ENCODE measurements at places on chromosomes 5 and 9.

DNA sequence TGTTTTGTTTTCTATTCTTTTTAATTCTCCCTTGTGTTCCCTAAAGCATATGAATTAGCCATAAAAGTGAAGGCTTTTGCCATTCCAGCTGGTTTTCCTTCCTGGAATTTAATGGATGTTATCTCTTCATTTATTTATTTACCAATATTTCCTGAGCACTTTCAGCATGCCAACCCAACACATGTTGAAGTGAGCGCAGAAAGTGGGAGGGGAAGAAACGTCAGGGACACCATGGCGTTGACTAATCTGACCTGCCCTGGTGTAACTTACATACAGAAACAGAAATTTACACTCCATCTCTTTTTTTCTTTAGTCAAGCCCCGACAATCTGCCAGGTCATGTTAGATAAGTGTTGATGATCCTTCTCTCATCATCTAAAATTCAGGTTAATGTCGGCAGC, 247.5 kb downstream of the PCSK5 start:
- no peaks in the 10 kb centered on the region for H3K4me1 ChIP-seq
- DNase-seq, result no peak
- H3K4me3 ChIP-seq, result no peak overlapping the region
- H3K27me3 ChIP-seq, result no peaks in the 10 kb centered on the region
- H3K27ac ChIP-seq, result no peak overlapping the region

DNA sequence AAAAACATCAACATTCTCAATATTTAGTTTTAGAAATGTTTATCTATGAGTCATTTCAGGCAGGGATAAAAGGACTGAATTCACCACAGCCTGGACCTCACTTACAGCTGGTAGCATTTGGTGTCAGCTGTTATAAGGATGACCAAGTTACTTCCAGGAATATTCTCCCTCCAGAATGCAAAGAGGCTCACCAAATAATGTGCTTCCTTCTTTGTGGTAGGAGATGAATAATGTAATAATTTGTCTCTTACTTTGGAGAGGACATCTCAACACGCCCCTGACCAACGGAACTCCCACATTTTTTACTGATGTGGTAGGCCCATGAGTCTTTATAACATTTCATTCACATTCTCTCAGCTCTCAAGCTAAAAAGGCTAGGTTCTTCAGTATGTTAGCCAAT, 825.9 kb upstream of the GRAMD2B start:
- no peak overlapping the region for H3K27ac ChIP-seq
- no peaks in the 10 kb centered on the region for H3K4me1 ChIP-seq

DNA sequence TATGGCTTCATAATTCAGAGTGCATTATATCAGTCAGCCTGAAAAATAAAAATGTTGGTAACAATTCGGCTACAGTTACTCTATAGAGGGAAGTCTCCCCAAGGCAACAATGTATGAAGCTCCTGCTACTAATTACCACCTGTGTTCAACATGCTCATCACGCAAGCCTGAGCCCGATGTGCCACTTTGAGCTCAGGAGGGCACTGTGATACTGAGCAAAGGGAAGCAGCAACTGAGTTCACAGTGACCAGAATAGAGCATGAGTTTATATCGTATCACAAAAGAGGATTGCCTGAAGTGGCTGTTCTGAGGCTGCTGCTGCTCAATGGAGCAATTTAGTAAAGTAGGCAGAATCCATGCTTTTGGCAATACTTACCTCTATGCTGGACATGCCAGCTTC, 202.0 kb upstream of the HAPLN1 start:
- no peaks in the 10 kb centered on the region for H3K27me3 ChIP-seq
- H3K4me1 ChIP-seq, result no peaks in the 10 kb centered on the region
- H3K27ac ChIP-seq, result no peak overlapping the region
- no peaks in the 10 kb centered on the region for H3K36me3 ChIP-seq

GRCh38 chr9:79489261-79490000, 82.3 kb upstream of the TLE4 start:
- no peaks in the 10 kb centered on the region for H3K4me1 ChIP-seq
- no peak for DNase-seq
- no peak overlapping the region for H3K27ac ChIP-seq
- H3K4me3 ChIP-seq, result no peak overlapping the region
- no peaks in the 10 kb centered on the region for H3K36me3 ChIP-seq

- H3K27me3 ChIP-seq, result no peaks in the 10 kb centered on the region
- no peaks in the 10 kb centered on the region for H3K36me3 ChIP-seq
- no peak overlapping the region for H3K27ac ChIP-seq
- no peaks in the 10 kb centered on the region for H3K4me1 ChIP-seq
- no peak overlapping the region for H3K4me3 ChIP-seq
- no peak for DNase-seq
Measured at GRCh38 chr9:81599837-81600236, 89.5 kb downstream of the TLE1 start.

GRCh38 chr9:90803860-90804593, 2.4 kb downstream of the SYK start:
- no peaks in the 10 kb centered on the region for H3K4me1 ChIP-seq
- H3K36me3 ChIP-seq, result no peaks in the 10 kb centered on the region
- no peak overlapping the region for H3K4me3 ChIP-seq
- DNase-seq, result no peak
- no peak overlapping the region for H3K27ac ChIP-seq
- H3K27me3 ChIP-seq, result peaks cover 6% of the 10 kb centered on the region

DNA sequence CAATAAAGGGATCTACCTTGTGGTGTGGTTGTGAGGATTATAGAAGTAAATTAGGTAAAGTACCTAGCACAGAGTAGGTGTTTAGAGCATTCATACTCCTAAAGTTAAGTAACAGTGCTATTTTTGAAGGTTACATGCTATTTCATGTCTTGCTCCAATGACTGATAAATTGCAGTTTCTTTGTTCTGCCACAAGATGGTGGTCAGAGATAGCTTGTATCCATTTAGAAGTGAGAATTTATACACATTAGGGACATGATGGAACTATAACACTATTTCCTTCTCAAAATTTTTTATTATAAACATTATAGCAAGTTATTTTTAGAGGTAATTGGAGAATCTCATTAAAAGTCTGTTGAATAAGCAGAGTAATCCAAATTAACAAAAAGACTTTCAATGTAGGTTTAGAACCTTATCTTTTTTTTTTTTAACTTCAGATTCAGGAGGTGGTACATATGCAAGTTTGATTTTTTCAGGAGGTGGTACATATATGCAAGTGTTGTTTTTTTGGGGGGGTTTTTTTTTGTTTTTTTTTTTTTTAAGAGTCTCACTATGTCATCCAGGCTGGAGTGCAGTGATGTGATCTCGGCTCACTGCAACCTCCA, 17.1 kb downstream of the MTREX start:
- DNase-seq, result no peak
- H3K27ac ChIP-seq, result no peak overlapping the region
- H3K4me3 ChIP-seq, result no peak overlapping the region
- no peaks in the 10 kb centered on the region for H3K27me3 ChIP-seq
- peaks cover 18% of the 10 kb centered on the region for H3K36me3 ChIP-seq

DNA sequence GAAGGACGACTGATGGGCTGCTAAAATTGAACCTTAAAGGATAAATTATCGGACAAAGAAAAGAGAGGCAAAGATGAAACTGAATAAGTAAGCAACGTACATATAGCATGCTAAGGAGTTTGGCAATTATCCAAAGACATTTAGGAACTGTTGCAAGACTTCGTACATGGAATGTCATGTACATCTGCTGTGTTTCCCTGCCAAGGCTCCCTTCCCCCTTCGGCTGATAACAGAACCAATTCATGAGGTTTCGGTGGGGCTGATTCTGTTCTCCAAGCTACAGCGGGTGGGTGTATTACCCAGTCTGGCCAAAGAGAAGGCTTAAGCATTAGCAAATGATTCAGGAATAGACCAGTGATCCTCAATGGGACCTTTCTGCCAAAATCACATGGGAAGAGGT, 190.9 kb upstream of the FREM1 start:
- no peaks in the 10 kb centered on the region for H3K36me3 ChIP-seq
- H3K27ac ChIP-seq, result no peak overlapping the region
- DNase-seq, result no peak
- no peaks in the 10 kb centered on the region for H3K27me3 ChIP-seq
- no peak overlapping the region for H3K4me3 ChIP-seq

GRCh38 chr5:170327168-170327567, 29.6 kb upstream of the LCP2 start:
- peaks cover 54% of the 10 kb centered on the region for H3K4me1 ChIP-seq
- H3K4me3 ChIP-seq, result no peak overlapping the region
- H3K36me3 ChIP-seq, result no peaks in the 10 kb centered on the region
- H3K27ac ChIP-seq, result no peak overlapping the region
- no peaks in the 10 kb centered on the region for H3K27me3 ChIP-seq

GRCh38 chr5:99060306-99061261, 131.8 kb upstream of the CHD1 start:
- no peak overlapping the region for H3K4me3 ChIP-seq
- H3K4me1 ChIP-seq, result peaks cover 5% of the 10 kb centered on the region
- no peak overlapping the region for H3K27ac ChIP-seq
- peaks cover 4% of the 10 kb centered on the region for H3K27me3 ChIP-seq
- peak; percentile 75 for DNase-seq

DNA sequence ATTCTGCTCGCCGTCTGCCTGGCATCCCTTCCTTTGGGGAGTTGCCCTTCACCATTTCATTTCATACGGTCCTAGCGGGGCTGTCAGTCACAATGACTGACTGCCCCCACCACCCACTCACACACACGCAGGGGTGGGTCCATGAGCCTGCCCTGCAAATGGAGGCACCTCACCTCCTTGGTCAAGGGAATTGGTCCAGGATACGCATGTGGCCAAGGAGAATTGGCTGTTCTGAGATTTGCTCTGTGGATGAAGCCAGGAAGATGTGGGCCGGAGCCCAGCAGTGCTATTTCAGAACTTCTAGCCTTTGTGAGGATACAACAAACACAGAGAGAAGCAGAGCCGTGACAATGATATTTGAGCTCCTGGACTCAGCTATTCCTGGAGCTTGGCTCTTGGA, 17.0 kb downstream of the C1QTNF2 start:
- no peaks in the 10 kb centered on the region for H3K36me3 ChIP-seq
- no peaks in the 10 kb centered on the region for H3K27me3 ChIP-seq
- H3K4me3 ChIP-seq, result no peak overlapping the region
- no peaks in the 10 kb centered on the region for H3K4me1 ChIP-seq
- no peak overlapping the region for H3K27ac ChIP-seq
- DNase-seq, result no peak

DNA sequence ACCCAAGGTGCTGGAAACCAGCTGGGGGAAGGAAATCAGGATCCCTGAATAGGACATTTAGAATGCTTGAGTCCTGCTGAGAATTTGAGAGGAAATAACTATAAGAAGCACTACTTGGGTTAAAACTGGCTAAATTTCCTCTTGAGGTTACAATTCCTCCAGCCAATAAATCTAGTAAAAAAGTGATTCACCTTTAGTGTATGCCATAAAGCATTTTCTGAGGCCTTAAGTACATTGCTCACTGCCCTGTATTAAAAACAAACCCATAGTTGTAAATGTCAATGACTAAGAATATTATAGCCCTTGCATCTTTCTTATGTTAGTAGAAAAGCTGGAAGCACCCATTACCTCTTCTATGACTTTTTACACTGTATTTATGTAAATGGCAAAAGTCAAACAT, 634.7 kb upstream of the ARRDC3 start:
- no peak for DNase-seq
- H3K4me1 ChIP-seq, result no peaks in the 10 kb centered on the region
- no peak overlapping the region for H3K4me3 ChIP-seq
- H3K27ac ChIP-seq, result no peak overlapping the region
- no peaks in the 10 kb centered on the region for H3K27me3 ChIP-seq
- H3K36me3 ChIP-seq, result no peaks in the 10 kb centered on the region

GRCh38 chr9:136281421-136282271, 22.2 kb downstream of the CCDC187 start:
- no peak for DNase-seq
- no peak overlapping the region for H3K27ac ChIP-seq
- H3K27me3 ChIP-seq, result no peaks in the 10 kb centered on the region
- H3K4me3 ChIP-seq, result no peak overlapping the region

DNA sequence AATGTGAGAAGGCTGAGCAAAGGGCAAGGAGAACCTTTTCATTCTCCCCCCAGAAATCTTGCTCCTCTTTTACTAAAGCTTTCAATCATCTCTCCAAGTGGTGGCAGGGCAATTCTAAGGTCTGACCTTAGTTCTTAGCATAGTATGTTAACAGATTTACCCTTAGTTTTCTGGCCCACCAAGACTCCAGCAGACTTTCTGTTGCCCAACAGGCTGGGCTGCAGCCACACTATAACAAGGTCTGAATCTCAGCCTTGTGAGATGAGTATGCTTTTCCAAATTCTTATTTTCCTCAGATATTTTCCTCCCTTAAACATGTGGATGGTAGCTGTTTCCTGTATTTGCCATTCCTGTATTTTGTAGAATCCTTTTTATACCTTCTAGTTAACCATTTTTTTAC, 69.5 kb downstream of the NIPBL start:
- H3K36me3 ChIP-seq, result no peaks in the 10 kb centered on the region
- H3K4me1 ChIP-seq, result peaks cover 21% of the 10 kb centered on the region
- H3K27ac ChIP-seq, result no peak overlapping the region
- no peaks in the 10 kb centered on the region for H3K27me3 ChIP-seq
- DNase-seq, result no peak
- H3K4me3 ChIP-seq, result no peak overlapping the region

- no peak for DNase-seq
- no peaks in the 10 kb centered on the region for H3K36me3 ChIP-seq
- no peaks in the 10 kb centered on the region for H3K4me1 ChIP-seq
- no peaks in the 10 kb centered on the region for H3K27me3 ChIP-seq
Measured at GRCh38 chr5:115369430-115370144, 73.1 kb upstream of the CCDC112 start.
